ENCODE measurements at places on chromosomes 3 and 15.
A peak's percentile ranks its signal among the peaks of the same experiment; 100 is the strongest.

- no peak for DNase-seq
These were observed 68.9 kb downstream of the KLF15 start for GRCh38 chr3:126288314-126288713.

DNA sequence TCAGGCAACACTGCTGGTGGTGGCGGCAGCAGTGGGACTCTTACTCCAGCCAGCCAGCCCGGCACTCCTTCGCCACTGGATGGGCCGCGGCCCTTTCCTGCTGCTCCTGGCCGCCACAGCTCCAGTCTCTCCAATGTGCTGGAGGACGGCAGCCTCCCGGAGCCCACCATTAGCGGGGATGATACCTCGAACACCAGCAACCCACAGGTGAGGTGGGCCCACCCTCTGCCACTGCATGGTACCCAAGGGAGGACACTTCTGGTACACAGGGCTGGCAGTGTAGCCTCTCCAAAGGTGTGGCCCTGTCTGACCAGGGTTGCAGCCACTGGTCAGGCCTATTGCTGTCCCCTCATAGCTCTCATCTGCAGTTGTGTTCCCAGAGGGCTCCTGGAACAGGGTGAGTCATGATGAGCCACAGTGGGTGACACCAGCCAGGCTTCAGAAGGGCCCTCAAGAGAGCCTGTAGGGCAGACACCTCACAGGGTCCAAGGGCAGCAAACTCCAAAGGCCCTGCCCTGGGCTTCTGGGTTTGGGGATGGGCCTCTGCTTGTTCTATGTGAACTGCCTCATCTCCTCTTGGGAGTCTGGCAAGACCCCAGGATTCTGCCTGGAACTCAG lies 20.8 kb downstream of the NBEAL2 start:
- DNase-seq = no peak

DNA sequence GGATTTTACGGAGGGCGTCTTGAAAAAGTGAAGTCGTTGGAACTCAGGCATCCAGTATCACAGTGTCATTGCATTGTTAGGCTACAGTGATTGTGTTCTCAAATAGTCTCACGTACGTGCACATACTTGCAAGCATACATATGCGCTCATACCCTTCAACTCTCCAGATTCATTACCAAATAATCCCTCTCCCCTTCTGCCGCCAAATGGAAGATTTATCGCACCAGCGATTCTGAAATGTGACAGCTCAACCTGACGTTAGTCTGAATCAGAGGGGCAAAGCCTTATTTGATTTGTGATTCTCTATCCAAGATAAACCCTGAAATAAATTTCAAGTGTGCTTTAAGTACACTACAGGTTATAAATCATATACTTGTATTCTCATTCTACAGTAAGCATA lies 119.4 kb downstream of the GADL1 start:
- DNase-seq = no peak

- DNase-seq = peak; percentile 60
These were observed 68.5 kb downstream of the TMCC1 start for GRCh38 chr3:129824926-129825541.

- DNase-seq = no peak
These were observed 35.1 kb downstream of the LYZL4 start for GRCh38 chr3:42375121-42375800.

DNA sequence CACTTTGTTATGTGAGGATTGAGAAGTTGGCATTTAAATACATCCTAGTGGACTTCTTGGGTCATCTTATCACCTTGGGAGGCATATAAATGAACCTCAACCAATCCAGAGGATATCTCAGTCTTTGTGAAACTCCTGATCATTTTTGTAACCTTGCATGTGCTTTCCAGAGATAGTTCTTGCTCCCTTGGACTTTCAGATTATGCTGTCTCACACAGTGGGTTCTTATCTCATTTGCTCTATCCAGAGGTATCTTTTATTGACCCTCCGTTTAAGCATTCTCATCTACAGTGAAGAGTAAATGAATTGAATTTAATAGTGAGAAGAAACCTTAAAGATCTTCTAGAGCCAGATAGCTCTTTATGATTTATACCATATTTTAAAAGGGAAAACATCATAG lies 10.4 kb downstream of the ARMC8 start:
- no peak for DNase-seq

- no peak for DNase-seq
These were observed 58.1 kb downstream of the SNX4 start for GRCh38 chr3:125461896-125462295.

DNA sequence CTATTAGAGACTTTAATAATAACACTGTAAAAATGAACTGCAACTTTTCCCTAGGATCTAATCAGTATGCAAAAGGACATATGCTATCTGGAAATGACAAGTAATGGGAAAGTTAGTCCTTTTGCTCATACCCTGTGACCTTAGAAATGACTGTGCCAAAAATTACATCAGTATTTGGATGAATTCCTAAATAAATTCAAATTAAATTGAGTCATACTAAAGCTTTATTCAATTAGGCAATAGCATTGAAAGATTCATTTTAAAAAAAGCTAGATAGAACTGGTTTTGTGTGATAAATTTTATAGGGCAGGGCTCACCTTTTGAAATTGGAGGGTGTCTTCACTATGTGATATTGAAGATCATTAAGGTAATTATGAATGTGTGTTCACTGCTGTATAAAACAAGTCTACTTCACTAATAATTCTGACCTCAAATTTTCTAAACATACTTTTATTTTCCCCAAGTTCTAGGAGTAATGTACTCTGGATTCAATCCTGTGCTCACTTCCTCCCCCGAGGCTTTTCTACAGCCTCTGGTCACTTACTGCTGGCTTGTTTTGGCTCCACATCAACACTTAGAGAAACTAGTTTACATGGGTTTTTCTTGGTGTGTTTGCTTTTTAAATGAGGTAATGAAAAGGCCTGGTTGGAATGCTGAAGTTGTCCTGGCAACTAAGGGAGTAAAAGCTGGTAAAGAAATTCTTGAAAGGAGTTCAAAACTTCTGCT lies 44.4 kb upstream of the SPTSSB start:
- DNase-seq = no peak

- DNase-seq = no peak
These were observed 18.2 kb downstream of the ATRIP start for GRCh38 chr3:48464713-48465221.

GRCh38 chr3:45166321-45166879 lies 20.2 kb upstream of the CDCP1 start:
- no peak for DNase-seq

GRCh38 chr3:81521855-81522254 lies 239.6 kb downstream of the GBE1 start:
- no peak for DNase-seq

DNA sequence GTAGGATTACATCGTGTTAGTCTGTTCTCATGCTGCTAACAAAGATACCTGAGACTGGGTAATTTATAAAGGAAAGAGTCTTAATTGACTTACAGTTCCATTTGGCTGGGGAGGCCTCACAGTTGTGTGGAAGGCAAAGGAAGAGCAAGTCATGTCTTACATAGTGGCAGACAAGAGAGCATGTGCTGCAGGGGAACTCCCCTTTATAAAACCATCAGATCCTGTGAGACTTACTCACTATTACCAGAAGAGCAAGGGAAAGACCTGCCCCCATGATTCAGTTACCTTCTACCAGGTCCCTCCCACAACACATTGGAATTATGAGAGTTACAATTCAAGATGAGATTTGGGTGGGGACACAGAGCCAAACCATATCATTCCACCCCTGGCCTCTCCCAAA lies 3.4 kb downstream of the SLC25A26 start:
- DNase-seq = peak; percentile 36

DNA sequence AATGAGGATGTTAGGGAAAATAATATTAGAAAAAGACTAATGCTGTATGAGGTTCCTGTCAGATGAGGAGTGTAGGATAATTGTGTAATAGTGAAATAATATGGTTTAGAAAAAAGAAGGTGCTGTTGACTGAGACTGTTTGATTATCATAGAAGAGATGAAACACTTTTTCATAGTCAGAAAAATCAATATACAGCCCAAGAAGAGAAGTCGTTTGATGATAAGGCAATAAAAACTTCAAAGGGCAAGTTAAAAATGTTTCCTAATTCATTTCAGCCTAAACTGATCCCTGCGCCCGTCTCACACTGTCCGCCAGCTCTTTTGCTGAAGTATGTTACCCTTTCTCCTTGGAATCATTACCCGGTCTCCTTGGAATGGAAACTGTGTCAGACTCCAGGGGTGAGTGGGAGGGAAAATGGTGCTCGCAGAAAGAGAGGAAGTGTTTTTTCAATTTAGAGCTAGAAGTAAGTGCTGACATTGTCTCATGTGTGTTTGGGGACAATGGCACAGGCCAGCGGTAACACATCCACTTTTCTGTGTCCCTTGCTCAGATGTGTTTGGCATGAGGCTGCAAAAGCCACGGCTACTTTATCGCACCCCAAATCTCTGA lies 23.6 kb downstream of the DUT start:
- DNase-seq = no peak

GRCh38 chr15:90463381-90463780 lies 66.3 kb upstream of the CRTC3 start:
- DNase-seq = no peak

- DNase-seq = peak; percentile 58
These were observed 82.0 kb downstream of the MRPL46 start for GRCh38 chr15:88385078-88385700.

DNA sequence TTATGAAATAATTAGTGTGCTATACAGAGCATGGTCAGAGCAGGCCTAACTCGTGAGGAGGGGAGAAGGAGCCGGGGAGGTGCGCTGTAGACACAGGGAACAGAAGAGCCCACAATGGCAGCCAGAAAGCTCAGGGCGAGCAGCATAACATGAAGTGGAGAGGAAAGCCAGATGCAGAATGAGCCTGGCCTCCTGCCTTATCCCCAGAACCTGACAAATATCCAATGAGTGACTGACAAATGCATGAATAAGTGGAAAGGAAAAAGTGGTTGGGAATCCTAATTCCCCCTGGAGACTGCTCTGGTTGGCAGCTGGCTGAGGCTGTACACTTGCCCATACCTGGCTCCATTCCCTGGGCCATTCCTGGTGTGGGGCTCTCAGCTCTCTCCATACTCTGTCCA lies 9.2 kb upstream of the MST1R start:
- DNase-seq = no peak

GRCh38 chr3:88105325-88105724 lies 44.4 kb upstream of the C3orf38 start:
- DNase-seq = no peak

DNA sequence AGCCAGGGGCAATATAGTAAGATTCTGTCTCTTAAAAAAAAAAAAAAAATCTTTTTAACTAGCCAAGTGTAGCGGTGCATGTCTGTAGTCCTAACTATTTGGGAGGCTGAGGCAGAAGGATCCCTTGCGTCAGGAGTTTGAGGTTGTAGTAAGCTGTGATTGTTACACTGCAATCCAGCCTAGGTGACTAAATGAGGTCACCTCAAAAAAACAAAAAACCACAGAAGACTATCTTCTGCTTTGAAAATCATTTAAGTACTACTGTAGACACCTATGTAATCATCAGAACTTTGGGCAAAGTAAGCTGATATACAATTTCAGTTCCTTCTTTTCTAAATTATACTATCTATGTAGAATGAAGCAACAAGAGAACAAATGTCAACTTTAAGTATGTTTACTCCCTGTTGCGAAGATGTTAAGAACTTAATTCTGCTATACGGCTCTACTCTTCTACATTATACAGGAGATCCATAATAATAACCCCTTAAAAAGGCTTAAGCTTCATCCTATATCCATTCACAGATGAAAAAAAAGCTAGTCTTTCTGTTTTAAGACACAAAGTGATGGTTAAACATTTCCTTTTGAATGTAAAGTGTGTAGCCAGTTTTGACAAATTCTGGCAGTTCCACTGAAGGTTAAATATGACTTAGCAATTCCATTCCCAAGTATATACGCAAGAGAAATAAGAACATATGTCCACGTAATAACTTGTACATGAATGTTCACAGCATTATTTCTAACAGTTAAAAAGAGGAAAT lies 15.2 kb downstream of the DAZL start:
- DNase-seq = no peak

DNA sequence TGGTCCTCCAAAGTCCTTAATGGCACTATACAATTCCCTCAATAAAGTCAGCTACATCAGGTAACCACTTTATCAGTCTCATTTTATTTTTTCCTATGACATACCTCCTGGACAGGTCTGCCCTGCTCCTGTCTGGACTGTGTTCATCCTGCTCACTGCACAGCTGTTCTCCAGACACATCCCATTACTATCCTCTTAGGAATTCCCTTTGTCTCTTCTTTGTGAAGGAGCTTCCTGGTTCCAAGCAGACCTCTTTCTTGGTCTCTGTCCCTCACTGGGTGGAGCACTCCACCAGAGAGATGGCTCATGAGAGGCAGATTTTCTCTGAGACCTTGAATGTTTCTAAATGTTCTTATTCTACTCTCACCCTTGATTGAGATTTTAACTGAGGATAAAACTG lies 60.1 kb downstream of the KY start:
- DNase-seq = no peak

DNA sequence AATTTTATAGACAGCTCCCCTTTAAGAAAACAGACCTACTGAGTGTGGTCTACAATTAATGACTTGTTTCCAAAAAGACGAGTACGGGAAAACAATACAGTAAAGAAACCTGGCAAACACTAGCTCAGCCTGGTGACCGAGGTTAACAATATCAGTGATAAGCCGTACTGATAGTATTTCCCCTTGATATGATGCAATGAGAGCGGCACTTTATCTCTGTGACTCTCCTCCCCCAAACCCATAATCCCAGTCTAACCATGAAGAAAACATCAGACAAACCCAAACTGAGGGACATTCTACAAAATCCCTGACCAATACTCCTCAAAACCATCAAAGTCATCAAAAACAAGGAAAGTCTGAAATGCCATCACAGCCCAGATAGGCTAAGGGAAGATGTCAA lies 8.2 kb downstream of the DENND4A start:
- DNase-seq = no peak

GRCh38 chr3:3064297-3064696 lies 45.9 kb downstream of the IL5RA start:
- DNase-seq = no peak

DNA sequence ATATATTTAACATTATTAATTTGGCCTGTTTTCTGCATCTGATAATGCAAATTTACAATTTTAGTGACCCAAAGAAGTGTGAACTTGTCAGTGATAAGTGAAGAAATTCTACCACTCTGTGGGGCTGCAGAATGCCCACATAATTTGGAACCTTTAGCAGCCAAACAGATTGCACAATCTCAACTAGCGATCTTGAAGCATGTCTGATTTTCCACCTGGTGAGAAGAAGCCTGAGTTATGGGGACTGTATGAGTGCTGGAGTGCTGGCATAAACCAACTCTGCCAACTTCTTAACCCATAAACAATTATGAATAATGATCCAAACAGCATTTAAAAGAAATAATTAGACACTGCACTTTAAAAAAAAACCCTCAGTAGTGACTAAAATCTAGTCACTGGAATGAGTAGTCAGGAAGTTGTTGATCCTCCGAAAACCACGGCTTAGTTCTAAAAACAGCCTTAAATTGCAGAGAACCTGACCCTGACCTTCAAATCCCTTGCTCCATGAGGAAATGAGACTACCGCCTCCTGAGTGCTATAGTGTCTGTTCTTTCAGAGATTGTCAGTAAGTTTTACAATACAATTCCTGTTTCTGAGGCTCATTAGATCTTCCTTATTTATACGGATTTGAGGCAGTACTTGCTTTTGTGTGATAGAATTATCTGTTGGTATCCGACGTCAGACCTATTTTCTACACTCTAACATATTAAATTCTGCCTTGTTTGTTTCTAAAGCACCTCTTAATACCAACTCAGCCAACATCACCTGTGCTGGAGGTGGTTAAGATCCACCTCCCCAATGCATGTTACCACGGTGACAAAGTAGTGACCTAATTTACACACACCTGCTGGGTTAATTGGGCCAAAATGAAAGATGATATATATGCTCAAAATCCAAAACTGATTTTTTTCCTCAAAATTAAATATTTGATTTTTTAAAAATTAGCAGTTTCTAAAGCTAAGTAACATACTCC lies 267.7 kb downstream of the ZBTB20 start:
- DNase-seq = no peak

GRCh38 chr3:114108137-114108536 lies 51.6 kb downstream of the QTRT2 start:
- DNase-seq = no peak

Measured in activated CD4-positive, alpha-beta T cell treated with anti-CD3 and anti-CD28 coated beads for 48 hours (primary cell).